Stimulated activated CD8-positive, alpha-beta memory T cell treated with anti-CD3 and anti-CD28 coated beads, Interleukin-15, amount 100 ng/mL, for 1 hour (primary cell): ENCODE measurements at places on chromosomes 1 and 21.

DNA sequence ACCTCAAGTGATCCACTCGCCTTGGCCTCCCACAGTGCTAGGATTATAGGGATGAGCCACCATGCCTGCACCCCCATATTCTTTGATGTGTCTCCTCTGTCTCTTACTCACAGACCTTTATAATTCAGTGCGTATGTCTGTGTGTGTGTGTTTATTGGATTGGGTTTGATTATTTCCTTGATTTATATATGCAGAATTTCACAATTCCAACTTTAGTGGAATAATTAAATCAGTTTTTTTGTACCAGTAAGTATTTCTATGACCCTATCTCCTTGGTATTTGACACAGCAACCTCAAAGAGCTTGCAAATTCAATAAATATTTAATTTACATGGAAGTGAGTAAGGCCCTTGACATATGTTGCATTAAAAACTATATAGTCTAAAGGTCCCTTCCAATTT lies 333.9 kb upstream of the ADAMTS5 start:
- no peak for DNase-seq

- no peak for DNase-seq
Measured at GRCh38 chr1:108847494-108847893, 9.4 kb downstream of the AKNAD1 start.

DNA sequence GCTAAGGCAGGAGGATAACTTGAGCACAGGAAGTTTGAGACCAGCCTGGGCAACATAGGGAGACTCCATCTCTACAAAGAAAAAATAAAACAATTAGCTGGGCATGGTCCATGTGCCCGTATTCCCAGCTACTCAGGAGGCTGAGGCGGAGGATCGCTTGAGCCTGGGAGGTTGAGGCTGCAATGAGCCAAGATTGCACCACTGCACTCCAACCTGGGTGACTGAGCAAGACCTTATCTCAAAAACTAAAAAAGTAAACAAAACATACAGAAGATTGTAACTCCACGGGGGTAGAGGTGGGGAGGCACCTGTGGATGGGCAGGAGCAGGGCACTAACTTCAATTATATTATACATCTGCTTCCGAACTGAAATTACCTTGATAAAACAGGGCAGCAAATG lies 4.6 kb downstream of the S100B start:
- DNase-seq = no peak

GRCh38 chr1:6127587-6128163 lies 52.4 kb downstream of the CHD5 start:
- peak; percentile 27 for DNase-seq

DNA sequence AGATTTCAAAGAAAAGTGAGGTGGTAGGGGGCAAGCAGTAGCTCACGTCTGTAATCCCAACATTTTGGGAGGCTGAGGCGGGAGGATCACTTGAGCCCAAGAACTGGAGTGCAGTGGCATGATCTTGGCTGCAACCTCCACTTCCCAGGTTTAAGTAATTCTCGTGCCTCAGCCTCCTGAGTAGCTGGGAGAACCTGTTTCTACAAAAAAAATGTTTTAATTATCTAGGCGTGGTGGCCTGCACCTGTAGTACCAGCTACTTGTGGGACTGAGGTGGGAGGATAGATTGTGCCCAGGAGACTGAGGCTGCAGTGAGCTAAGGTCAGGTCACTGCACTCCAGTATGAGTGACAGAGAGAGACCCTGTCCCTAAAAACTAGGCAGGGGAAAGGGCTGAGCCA lies 2.6 kb upstream of the TSPAN1 start:
- DNase-seq = no peak

GRCh38 chr1:18879791-18880309 lies 20.4 kb upstream of the TAS1R2 start:
- no peak for DNase-seq

GRCh38 chr1:243713470-243714186 lies 136.4 kb downstream of the AKT3 start:
- DNase-seq = no peak

- no peak for DNase-seq
Measured at GRCh38 chr1:30909365-30910068, 959 bp upstream of the SDC3 start.

DNA sequence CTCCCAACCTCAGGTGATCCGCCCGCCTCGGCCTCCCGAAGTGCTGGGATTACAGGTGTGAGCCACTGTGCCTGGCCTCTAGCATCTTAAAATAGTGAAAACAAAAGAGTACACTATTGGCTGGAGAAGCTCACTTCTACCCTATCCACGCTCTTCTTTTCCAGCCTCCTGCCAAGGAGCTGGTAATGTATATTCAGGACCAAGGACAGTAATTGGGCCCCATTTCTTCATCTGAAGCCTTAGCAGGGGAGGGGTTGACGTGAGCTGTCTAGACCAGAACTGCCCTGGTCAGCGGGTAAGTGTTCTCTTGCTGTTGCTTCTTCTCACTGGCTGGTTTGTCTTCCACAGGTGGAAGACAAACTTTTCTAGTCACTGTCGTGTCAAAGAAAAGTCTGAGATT lies 70.2 kb downstream of the DNM3 start:
- DNase-seq = no peak

DNA sequence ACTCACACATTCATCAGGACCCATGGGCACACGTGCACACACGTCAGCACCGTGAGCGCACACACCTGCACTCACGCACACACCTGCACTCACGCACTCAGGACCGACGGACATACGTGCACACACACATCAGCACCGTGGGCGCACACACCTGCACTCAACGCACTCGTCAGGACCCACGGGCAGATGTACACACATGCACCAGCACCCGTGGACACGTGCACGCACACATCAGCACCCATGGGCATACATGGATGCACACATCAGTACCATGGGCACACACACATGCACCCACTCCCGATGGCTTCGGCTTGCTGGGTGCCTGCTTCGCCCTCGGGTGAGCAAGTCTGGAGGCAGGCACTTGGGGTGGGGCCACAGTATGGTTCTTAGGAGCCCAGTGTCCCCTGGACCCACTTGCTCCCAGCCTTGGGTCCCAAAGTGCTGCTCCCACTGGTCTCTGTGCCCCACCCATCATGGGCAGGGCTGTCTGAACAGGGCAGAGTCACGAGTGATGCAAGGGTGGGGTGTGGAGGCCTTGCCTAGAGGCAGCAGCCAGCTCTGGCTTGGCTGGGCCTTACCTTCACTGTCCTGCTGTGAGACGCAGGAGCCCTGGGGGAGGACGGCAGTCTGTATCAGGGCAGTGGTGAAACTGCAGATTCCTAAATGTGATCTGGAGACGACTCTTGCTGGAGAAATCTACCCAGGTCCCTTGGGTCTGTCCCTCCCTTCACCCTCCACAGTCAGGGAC lies 49.8 kb downstream of the SKI start:
- DNase-seq = no peak

- no peak for DNase-seq
Measured at GRCh38 chr1:167165948-167166689, 54.6 kb upstream of the POU2F1 start.

- DNase-seq = no peak
Measured at GRCh38 chr1:224276771-224277487, 53.0 kb downstream of the NVL start.

- no peak for DNase-seq
Measured at GRCh38 chr1:119321666-119322419, 46.7 kb upstream of the HAO2 start.

GRCh38 chr1:156970017-156970416 lies 49.6 kb downstream of the LRRC71 start:
- no peak for DNase-seq

- peak; percentile 39 for DNase-seq
Measured at GRCh38 chr1:2555634-2556276, 416 bp upstream of the TNFRSF14 start.

- DNase-seq = no peak
Measured at GRCh38 chr1:15332525-15332924, 77.2 kb upstream of the EFHD2 start.
